Iris pigment epithelial cell (primary cell): ENCODE measurements at places on chromosomes 2 and 18.

- DNase-seq: no peak
Measured at GRCh38 chr2:117639401-117639800, 175.1 kb upstream of the DDX18 start.

DNA sequence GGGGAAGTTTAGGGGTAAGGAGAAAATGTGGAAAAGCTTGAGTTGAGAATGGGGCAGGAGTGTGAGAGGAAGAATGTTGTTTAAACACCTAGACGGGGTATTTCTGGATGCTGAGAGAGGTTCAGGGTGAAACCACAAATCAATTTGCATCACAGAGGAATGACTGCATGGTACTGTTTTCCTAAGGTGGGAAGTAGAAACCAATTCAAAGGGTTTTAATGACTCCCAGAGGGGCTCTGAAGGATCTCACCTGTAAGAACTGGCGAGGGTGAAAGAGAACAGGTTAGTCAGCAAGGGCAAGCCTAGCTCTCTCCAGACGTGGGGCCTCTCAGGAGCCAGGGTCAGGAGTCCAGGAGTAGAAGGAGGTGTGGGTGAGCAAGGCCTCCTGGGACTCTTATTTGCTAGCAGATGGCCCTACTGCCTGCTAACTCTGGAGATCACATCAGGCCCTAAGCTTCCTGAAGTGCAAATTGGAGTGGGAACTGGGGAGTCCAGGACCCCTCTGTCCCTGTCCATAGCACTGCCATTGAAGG is 133.0 kb upstream of the CELF4 start:
- no peak for DNase-seq

DNA sequence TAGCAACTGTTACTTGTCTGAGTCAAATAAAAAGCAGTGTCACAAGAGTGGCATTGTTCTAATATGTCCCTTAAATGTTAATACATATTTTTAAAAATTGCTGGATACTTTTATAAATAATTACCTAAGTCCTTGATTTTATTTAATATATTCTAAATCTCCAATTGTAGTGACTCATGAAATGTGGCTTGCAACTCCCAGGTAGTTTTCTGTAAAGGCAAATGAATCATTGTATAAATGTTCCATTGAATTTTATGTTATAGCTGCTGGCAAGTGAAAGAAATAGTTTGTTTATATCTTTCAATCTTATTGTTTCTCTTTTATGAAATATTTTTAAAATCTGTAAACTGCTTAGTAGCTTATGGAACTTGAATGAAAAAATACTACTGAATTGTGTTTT is 32.7 kb upstream of the C1GALT1C1L start:
- DNase-seq: peak; percentile 52

DNA sequence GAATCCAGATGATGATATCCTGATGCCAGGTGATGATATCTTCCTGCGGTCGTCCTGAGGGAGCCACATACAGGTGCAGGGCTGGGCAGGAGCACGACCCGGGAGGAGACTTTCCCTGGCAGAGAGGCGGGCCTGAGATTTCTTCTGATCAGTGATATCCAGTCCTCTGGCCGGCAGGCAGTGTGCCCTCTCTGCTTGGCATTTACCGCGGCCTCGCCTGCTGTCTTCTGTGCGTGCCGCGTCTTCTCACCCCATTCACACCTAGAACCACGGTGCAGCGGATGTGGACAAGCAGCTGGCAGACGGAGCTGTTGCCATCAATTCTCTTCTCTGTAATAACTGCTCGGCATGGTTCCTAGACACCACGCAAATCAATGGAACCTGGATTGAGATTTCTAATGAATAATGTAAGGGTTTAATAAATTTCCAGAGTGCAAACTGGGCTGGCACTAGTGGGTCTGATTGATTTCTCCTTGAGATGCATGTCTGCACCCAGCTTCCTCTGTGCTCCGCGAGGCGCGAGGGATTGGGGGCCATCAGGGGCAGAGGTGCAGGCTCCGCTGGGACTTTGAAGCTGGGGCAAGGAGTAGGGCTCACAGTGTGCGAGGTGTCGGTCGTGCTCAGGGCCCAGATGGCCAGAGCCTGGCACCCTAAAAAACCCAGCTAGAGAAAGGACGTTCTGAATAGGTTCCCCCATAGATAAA is 208.9 kb upstream of the HDAC4 start:
- no peak for DNase-seq

DNA sequence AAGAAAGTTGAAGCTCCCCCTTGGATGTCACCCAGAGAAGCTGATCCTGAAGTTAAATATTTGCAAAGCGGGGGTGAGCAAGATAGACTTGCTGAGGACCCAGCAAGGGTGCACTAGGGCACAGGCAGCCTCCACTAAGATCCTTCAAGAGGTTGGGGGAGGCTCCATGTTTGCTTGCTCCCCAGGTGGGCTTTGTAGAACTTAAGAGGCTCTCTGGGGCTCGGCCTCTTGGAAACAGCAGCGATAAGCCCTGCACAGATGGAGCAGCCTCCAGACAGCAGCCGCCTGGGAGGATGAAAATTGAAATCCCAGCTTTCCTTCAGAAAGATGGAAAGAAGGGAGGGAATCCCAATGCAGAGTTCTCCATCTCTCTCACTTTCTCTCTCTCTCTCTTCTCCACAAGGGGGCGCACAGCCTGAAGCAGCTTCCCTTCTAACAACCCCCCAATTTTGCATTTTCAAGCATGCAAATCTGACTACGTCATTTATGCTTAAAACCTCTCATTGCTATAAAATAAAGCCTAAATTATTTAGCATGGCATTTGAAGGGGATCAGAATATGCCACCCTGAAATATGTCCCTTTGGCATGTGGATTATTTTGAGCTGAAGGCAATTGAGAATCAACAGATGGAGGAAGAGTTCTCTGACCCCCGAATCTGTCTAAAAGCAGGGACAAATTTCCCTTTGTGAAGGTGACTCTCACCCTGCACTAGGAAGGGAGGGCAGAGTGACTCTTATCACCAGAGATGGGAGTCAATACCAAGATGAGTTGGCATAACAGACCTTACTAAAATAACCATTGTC is 185.7 kb upstream of the KLHL29 start:
- DNase-seq: peak; percentile 30

- no peak for DNase-seq
Measured at GRCh38 chr2:39464864-39465263, 27.8 kb upstream of the MAP4K3 start.

DNA sequence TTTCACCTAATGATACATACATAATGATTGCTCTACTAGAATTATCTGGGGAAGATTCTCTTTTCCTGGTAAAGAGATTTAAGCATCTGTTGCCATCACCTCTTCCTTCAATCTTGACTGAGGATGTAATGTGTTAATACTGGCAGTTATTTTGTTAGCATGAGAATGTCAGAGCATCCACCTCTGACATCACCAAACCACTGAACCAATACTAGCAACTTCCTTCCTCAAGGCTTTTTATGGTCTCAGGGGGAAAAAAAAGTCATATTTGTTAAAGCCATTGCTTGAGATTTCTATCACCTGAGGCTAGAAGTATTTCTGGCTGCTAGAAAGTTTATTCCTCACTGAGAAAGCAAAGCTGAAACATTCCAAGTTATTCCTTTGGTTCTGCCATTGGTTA is 48.5 kb downstream of the DSEL start:
- no peak for DNase-seq

DNA sequence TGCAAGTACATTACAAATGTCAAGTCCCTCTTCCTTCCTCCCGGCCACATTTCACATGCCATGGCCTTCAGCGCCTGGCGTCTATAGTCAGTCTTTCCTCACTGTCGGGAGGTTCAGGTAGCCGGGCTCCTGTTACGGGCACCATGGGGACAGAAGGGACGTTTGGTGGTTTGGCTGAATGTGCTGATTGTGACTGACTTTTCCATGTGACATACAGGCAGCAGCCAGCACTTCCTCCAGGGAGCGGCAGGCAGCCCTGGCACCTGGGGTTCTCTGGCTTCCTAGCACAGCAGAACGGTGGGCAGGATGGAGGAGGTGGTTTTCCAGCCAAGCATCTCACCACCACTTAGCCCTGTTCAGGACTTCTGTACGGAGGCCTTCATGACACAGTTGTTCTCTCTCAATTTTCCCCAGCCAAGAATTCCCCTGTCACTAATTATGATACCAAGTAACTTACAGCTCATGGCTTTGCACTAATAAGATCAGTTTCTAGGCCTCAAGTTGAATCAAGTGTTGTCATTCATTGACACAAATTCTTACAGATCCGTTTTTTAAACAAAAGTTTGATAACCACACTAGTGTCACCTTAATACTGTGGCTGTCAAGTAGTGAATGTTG is 83.9 kb upstream of the REV1 start:
- no peak for DNase-seq

- peak; percentile 63 for DNase-seq
Measured at GRCh38 chr2:170022692-170023091, 155.3 kb upstream of the MYO3B start.

DNA sequence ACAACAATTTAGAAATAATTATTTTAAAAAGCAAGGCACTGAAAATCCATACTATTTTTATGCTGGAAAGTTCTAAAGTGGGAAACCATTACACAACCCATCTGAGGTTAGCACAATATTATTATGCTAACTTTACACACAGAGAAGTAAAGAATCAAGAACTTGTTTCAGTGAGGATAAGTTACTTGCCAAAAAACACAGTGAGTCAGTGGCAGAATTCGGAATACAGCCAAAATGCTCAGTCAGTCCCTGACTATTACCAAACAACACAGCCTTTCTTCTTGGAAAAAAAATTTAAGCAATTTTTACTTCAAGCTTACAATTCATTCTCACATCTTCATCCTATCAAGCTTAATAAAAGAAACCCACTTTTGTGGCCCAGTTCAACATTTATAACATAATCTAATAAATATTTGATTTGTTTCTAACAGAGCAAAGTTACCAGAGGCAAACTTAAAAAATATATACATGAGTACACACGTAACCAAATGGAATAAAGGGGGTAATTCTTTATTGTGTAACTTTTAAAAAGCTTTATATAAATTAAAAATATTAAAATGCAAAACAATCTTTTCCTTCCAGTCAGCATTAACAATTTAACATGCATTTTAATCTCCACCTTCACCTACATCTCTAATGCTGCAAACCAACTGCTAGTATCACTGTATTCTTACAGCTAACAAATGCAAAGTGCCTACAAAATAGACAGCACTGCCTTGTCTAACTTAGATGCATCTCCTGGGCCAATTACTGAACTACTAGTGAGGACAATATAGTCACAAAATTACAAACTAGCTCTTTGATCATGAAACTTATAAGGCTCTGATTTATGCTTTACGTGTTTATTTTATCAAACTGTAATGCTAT is 55.2 kb downstream of the CCDC88A start:
- peak; percentile 98 for DNase-seq

DNA sequence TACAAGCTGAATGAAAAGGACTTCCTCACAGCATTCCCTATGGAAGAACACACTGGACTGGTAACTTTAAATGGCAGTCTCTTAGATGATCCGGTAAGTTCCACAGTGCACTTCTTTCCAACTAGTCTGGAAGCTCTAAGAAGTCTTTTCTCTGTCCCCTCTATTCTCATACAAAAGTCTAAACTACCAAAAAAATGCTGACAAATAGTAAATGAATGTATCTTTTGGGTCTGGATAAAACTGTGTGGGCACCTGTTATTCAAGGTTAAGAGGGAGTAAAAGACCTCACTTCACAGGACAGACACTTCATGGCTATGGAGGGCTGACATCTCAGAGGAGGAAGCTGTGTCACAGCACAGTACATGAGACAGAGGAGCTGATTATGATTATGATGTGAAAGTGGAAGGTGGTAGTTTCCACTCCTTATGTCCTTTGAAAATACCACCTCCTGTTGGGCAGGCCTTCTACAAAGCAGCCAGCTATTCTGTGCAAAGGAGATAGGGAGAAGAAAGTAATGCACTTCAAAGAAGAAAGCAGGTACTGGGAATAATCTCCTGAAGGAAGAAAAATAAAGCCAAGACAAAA is 23.9 kb downstream of the CCDC93 start:
- DNase-seq: no peak

DNA sequence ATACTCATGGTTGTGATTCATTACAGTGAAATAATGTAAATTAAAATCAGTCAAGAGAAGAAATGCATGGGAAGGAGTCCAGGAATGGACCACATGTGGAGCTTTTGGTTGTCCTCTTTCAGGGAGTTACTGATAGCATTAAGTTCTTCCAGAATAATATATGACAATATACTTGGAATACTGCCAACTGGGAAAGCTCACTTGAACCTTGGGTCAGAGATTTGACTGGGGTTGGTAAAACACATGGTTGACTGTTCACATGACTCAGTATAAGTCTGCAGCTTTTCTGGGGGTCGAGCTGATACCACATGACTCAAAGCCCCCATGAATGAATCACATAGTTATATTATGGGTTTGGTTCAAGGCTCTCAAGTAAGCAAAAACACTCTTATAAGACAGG is 1109.0 kb upstream of the CHAC2 start:
- DNase-seq: peak; percentile 96

GRCh38 chr2:178767094-178768060 is 39.8 kb downstream of the TTN start:
- no peak for DNase-seq

- no peak for DNase-seq
Measured at GRCh38 chr2:193482557-193482956, 1287.8 kb upstream of the TMEFF2 start.

- no peak for DNase-seq
Measured at GRCh38 chr2:43169987-43170386, 56.4 kb downstream of the ZFP36L2 start.

DNA sequence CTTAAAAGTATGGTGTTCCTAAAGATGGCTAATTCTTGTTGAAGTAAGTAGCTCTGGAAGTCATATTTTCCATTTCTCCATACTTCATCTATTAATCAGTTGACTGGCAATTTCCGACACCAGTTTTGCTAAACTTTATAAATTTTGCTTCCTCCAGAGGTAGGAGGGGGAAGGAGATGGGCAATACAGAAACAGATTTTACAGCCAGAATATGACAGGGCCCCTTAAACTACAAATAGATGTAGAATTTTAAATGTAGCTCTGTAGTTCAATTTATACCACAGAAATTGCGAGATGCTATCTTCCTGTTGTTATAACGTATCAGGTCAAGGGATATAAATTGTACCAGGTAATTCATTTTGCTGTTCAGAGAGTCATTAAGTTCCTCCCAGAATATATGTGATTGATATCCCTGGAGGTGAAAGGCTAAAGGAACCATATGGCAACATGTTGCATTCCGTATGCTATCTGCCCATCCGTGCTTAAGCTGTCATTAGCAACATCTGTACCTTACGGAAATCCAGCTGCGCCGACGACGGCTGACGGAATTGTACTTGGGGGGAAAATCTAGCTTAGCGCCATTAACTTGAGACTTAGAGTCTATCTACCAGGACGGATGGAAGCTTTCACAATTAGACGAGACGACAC is 8.4 kb upstream of the NR4A2 start:
- DNase-seq: peak; percentile 31

GRCh38 chr2:162967811-162968210 is 129.2 kb upstream of the KCNH7 start:
- no peak for DNase-seq

DNA sequence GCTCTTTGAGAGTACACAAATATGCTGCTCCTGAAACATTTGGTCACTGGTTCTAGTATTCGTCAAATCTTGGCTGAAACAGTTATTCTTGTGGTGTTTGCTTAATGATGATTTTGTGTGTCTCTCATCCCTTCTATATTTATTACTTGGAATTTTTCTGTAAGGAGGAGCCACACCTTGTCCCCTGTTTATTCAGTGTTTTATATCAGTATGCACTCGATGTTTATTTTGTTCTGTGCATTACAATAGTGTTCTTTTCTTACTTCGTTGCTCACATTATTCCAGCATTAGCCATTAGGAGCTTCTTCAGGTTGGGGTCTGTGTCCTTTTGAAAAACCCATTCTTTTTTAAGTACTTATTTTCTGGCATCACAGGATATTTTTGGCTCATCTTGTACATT is 5.1 kb upstream of the RAMP1 start:
- DNase-seq: no peak
